ENCODE measurements at places on chromosomes 3 and 15.

DNA sequence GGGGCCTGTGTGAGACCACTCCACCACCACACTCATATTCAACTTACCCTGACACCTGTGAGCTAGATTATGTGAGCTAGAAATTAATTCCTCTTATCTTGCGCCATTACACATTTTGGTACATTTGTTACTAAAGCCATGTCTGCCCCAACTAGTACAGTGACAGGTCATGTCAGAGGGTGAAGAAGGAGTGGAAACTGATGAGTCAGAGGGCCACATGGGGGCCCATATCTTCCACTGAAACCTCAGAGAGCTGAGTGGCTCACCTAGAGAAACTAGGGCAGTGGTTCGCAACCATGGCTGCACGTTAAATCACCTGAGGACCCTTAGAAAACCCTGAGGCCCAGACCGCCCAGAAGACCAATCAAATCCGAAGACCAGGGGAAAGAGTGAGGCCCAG is 15.7 kb upstream of the MEF2A start:
- no peak for DNase-seq

- no peak for DNase-seq
Measured at GRCh38 chr3:195186041-195186709, 84.8 kb downstream of the XXYLT1 start.

DNA sequence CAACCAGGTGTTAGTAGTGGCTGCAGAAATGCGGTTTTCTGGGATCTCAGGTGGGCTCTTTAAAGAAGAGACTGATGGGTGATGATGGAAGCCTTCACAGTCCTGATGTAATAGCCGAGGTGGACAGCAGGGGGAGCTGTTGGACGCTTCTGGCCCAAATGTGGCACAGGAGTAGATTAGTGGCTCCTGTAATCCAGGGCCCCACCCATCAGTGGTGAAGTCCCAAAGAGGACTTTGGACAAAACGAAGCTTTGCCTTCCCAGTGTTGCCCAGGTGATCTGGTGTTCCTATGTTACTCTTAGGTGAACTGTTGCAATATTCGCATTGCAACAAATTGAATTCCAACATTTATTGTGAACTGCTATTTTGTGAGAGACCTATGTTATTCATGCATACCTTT is 31.8 kb upstream of the MYZAP start:
- DNase-seq = no peak

- DNase-seq = no peak
Measured at GRCh38 chr3:4149296-4149695, 153.9 kb upstream of the SETMAR start.

DNA sequence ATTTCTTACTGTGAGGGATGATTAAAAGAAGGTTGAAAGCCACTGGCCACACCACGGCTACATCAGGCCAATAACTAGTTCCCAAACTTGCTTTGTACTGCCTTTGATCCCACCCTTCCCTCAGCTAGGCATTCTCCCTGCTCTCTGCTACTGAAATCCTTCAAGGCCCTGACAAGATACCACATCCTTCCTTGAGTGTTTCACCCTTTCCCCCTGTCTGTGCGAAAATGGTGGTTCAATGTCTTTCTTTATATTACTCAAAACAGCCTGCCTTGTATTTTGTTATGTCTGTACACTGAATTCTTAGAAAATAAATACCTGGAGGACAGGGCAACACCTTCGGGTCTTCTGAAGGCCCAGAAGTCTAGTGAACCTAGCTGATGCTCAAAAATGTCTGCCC is 932 bp upstream of the VPS8 start:
- no peak for DNase-seq

DNA sequence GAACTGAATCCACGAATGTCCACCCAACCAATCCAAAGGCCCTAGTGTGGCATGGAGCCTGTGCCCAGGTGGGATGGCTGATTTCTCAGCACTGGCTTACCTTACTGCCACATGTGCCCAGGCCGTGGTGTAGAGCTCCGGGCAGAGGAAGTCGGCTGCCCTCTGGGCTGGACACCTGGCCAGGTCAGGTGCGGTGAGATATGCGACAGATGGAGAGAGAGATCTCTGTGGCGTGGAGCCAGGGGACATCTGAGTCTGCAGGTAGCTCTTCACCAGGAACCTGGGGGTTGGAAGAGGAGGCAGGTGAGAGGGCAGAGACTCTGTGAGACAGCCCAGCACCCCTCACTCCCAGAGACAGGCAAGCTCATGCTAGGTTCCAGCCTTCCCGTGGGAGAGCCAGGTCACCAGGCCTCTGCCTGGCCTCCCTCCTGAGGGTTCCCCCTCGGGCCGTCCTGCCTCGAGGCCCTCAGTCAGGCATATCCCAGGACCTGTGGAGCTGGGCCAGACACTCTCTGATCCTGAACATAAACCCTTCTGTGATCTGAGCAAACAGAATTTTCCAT is 12.6 kb downstream of the ACOX2 start:
- DNase-seq = no peak

DNA sequence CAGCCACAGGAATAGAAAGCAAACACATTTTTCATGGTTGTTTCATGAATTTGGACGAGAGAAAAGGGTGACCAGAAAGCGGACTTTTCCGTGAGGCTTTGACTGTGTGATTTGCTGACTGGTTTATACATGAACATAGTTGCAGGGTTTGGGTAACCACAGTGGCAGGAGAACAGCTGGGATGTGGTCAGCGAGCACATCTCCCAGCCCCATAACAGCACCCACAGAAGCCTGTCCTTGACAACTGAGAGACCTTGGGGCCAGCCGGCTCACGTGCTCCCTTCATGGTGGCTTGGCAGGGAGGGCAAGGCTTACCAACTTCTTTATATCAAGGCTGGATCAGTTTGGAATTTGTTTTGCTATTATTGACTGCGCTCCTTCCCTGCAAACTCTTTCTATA is 13.2 kb upstream of the RGMA start:
- no peak for DNase-seq

GRCh38 chr3:186220365-186220764 is 111.5 kb upstream of the ETV5 start:
- no peak for DNase-seq

DNA sequence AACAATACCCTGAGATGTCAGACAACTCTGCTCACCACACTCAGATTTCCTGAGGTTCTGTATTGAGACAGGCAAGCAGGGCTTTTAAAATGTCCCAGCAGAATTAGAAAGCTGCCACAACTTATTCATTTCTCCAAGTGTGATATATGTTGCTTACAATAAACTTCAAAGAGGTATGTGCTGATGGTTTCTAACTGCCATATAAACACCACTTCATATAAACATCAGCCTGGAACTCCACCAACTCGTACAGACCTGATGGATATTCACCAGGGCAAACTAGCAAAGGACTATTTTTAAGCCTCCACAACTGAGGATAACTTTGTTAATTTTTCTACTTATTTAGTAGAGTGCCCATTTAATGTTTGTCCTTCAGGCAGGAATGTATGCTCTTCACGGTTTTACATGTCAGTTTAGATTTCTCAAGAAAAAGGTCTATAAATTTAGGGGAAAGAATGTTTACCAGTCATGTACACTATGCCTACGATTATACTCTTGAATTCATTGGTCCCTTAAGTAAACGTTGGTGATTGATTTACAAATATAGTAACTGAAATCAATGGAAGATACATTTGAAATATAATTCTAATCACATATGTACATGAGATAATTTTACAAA is 109.6 kb upstream of the ABI3BP start:
- no peak for DNase-seq

DNA sequence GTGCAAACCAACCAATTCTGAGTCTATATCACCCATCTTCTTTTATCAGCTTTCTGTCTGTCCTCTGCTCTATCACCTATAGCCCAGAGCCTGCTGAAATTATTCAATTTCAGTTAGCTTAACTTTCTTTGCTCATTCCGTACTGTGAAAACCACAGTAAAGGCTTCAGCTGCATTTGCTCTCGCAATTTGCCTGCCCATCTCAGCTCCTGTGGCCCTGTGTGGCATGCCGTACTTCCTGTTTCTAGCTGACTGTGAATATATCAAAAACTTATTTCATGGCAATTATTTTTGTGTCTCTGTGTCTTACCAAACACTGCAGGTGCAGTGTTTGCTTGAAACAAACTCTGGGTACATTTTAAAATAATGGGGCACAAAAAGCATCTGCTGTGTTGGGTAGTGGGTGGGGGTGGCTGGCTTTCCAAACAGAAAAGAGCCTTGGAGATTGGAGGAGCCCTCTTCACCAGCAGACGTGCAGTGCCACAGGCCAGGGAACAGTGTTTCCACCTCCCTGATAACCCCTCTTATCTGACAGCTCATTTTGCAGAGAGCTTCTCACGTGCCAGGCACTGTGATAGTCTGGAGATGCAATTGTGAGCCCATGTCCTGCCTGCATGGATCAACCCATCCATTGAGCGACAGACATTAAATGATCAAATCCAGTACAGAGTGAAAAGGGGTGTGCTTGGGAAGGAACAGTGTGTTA is 45.2 kb downstream of the GASK1A start:
- DNase-seq = no peak

GRCh38 chr3:50926868-50927267 is 252.1 kb downstream of the DOCK3 start:
- DNase-seq = no peak

- no peak for DNase-seq
Measured at GRCh38 chr3:143809121-143809621, 39.1 kb downstream of the SLC9A9 start.

DNA sequence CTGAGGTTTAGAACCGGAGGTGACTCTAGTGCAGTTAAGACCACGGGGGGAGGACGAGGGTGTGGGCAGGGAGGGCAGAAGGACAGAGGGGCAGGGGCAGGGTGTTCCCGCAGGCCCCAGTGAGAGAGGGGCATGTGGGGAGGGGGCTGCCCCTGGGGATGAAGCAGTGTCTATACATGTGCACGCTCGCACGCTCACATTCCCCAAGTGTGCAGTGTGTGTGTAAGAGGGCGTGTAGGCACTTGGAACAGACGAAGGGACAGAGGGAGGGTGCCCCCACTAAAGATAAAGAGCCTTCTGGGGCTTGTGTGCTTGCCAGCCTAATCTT is 69.5 kb upstream of the MEF2A start:
- no peak for DNase-seq

DNA sequence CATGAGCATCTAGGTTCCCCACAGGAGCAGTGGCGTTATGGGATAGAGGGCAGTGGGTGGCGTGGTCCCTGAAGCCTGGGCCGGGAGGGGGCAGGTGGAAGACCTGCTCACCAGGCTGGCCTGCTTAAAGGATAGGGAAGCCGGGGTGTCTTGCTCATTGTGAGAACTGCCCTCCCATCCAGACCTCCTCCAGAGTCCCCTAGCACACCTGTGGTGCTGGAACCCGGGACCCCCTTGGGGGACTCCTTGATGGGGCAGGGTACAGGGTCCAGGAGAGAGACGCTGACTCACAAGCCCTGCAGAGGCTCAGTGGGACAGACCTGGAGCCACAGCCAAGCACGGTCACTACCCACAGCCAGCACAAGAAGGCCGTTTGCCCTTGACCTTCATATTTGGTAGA is 2.8 kb upstream of the RHCG start:
- no peak for DNase-seq

DNA sequence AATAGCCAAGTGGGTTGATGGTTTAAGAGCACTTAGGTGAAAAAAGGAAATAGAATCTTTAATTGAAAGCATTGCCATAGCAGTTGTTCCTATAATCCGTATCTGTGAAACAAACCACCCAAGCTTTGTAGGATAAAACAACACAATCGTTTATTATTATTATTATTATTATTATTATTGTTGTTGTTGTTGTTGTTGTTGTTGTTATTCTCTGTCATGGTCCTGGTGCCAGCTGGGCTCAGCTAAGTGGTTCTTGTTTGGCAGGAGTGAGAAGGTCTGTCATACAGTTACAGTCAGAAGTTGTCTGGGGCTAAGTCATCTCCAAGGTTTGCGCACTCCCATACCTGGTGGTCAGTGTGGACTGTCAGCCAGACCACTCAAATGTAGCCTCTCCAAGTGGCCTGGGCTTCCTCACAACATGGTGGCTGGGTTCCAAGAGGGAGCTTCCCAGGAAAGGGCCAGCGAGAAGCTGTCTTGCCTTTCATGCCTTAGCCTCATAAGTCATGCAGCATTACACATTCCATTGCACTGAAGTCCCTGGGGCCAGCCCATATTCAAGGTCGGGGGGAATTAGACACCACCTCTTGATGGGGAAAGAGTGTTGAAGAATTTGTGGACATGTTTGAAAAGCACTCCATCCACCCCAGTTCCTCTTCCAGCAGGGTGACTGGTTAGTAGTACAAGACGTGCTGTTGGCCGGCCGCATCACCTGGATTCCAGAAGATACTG is 54.3 kb upstream of the FGD5 start:
- DNase-seq = no peak

- no peak for DNase-seq
Measured at GRCh38 chr15:94366781-94367180, 135.4 kb downstream of the MCTP2 start.

GRCh38 chr3:30344288-30344687 is 262.1 kb upstream of the TGFBR2 start:
- DNase-seq = no peak

GRCh38 chr3:197592361-197593045 is 36.7 kb upstream of the BDH1 start:
- no peak for DNase-seq

DNA sequence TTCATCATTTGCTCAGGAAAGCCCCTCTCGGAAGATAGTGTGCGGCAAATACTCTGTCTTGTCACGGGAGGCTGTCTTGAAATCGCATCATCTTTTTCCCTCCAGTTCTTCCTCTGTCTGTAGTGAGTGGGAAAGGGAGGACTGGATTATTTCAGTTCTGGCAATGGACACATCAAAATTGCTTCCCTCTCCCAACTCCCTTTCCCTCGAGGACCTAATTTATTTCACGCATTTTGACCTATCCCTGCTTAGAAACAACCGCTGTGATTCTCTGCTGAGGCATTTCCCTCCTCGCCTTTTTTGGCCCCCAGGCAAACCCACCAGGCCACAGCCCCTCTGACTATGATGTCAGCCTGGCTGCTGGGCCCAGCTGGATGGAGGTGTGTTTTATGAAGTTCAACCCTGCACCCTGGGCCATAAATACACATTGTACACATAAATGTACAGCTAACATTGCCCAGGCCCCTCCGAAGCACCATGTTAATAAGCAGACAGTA is 138.7 kb upstream of the LRTM1 start:
- no peak for DNase-seq

All from chondrocyte (in vitro differentiated cells).